ENCODE measurements at places on chromosomes 2 and 18.

DNA sequence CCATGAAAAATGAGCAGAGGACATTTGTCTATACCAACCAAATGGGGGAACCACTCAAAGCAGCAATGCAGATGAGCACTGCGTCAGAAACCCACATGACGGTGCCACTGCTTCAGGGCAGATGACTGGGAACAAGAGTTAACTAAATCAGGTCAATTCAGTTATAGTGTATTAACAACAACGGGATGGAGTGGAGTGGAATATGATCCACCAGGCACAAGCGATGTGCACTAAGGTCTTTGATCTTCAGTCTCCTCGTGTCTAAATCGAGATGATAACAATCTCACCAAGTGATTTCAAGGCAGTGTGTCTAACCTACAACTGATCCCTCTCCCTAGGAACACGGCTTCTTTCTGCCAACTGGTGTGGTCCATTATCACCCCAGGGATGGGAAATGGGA lies 269.0 kb downstream of the RAD51AP2 start:
- no peak for DNase-seq

GRCh38 chr2:128344101-128344500 lies 25.4 kb upstream of the HS6ST1 start:
- DNase-seq, result no peak

DNA sequence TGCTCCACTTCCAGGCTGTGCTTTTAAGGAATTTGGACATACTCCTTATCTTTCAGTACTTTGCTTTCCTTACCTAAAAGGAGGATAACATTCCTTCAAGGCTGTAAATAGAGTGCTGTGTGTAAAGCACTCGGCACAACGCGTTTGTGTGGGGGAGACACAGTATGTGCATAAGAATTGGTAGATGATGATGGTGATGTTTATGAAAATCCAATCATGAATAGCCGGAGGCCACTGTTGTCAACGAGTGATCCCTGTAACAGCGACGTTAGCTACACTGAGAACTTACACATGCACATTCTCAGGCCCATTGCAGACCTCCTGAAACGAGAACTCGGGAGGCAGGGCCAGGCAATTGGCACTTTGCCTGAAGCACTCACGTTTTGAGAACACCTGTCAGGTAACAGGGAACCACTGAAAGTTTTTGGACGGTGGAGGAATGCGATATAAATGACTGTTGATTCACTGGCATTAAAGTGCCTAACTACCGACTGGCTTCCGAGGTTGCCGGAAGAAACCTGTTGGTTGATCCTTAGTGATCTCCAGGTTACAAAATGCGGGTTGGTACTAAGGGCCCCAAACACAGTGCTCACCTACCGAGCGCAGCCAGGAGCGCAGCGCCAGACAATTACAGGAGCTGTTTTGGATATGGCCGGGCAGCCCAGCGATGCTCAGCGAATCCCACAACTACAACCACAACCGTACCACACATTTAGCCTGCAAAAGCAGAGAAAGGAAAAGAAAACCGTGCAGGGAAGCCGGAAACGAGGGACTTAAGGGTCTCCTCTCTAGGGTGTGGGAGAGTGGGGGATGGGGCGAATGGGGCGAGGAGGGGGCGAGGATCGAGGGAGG lies 1.0 kb upstream of the MAP4K4 start:
- no peak for DNase-seq

DNA sequence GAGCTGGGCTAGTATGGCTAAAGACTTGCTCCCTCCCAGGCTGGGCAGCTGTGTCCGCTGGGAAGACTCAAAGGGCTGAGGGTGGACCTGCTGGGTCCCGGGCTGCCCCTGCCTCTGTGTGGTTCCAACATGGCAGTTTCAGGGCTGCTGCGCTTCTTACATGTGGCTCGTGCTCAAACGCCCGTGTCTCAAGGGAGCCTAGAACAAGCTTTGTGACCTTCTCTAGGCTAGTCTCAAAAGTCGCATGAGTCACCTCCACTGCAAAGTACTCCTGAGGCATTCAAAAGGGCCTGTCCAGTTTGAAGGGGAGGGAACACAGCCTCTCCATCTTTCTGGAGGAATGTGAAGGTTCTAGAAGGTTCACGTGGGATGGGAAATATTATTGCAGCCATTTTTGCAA lies 44.7 kb upstream of the RAB31 start:
- DNase-seq, result no peak

DNA sequence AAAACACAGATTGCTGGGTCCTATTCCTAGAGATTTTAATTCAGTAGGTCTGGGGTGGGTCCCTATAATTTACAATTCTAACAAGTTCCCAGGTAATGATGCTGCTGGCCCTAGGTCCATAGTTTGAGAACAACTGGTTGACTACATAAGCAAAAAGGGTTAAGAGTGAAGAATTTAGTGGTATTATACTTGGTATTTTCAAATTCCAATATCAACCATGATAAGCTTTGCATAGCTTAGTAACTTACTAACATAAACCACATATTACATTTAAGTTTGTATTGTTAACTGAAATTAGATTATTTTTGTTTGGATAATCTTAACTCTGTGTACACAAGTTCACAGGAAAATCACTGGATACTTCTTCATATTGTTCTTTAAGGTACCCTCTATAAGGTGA lies 862.9 kb upstream of the ACVR2A start:
- DNase-seq, result no peak
